SK-N-SH (cell line): ENCODE measurements at places on chromosomes 2 and 18.

GRCh38 chr18:28115149-28115550 is 61.8 kb downstream of the CDH2 start:
- no peak for DNase-seq

DNA sequence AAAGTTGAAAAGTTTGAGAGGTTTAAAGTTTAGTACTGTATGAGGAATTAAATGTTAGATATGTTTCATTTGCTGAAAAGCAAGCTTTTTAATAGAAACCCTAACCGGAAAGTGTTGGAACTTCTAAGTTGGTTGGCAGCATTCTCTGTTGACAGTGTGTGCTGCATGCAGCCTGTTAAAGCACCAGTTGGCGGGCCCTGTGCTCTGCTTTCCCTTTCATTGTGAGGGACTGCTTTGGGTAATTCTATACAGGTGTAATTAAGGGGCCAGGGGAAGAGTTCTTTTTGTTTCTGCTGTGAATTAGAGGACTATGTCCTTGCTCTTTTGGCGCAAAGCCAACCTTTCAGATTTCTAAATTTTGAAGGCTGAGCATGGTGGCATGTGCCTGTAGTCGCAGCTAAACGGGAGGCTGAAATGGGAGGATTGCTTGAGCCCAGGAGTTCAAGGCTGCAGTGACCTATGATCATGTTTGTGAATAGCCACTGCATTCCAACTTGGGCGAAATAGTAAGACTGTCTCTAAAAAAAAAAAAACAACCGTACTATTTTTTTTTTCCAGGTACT is 20.1 kb downstream of the PLEKHB2 start:
- no peak for DNase-seq

GRCh38 chr2:118010473-118010872 is 3.4 kb downstream of the CCDC93 start:
- DNase-seq: no peak

DNA sequence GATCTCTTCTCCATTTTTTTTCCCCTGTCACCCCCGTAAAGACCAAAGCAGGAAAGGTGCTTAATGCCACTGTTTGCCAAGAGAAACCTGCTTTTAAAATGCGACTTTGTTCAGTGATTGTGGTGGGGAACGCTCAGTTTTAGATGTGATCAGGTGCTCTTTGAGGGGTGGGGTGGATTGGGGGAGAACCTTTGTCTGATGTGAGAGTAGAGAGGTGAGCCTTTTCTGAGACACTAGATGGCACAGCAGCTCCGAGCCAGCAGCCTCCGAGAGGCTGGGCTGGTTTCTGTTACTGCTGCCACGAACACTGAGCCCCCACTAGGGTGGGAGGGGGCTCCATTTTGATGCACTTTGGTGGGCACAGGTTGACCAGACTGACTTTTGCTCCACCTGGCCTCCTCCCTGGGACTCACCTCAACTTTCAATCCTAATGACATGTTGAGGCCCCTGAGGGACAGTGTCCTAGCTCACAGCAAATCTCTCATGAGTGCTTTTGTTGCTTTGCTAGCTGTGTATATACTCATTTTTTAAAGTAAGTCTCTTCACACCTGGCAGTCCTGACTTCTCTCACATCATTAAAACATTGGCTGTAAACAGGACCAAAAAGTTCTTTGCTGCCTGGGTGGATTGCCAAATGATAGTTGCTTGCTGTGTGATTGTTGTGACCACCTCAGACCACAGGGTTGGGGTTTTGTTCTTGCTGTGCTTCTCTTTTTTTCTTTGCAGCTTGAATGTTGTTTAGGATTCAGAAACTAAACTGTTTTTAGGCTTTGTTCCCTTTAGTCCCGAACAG is 98.2 kb upstream of the MAP3K20 start:
- no peak for DNase-seq

GRCh38 chr2:50645346-50645745 is 386.6 kb downstream of the NRXN1 start:
- DNase-seq: no peak
